Amniotic epithelial cell (primary cell): ENCODE measurements at places on chromosomes 11 and 22.
A peak's percentile ranks its signal among the peaks of the same experiment; 100 is the strongest.

GRCh38 chr11:1927026-1927847, 7.7 kb downstream of the TNNT3 start:
- no peak for DNase-seq

- DNase-seq = no peak
These were observed 21.0 kb upstream of the CFAP300 start for GRCh38 chr11:102026217-102026616.

DNA sequence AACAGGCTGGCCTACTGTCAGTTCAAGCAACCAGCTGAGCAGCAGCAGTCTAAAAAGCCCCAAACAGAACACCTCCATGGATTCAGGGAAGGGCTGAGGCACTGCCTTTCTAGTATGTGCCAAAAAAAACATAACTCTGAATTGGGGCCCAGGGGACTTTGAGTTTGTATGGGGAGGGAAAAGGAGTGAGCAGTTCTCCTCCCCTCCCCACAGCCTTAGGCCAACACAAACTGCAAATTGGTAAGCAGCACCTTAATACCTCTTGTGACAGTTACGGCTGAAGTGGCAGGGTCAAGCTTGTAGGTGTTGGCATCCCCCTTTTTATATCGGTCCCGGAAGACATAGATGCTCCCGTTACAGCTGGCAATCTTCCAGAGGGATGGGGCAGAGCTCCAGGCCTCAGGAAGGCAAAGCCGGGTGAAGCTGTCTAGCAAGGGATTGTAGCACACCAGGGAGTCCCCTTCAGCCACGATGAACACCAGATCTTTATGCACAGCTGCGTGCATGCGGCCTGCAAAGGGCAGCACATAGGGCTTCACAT, 6.0 kb downstream of the KBTBD4 start:
- no peak for DNase-seq

DNA sequence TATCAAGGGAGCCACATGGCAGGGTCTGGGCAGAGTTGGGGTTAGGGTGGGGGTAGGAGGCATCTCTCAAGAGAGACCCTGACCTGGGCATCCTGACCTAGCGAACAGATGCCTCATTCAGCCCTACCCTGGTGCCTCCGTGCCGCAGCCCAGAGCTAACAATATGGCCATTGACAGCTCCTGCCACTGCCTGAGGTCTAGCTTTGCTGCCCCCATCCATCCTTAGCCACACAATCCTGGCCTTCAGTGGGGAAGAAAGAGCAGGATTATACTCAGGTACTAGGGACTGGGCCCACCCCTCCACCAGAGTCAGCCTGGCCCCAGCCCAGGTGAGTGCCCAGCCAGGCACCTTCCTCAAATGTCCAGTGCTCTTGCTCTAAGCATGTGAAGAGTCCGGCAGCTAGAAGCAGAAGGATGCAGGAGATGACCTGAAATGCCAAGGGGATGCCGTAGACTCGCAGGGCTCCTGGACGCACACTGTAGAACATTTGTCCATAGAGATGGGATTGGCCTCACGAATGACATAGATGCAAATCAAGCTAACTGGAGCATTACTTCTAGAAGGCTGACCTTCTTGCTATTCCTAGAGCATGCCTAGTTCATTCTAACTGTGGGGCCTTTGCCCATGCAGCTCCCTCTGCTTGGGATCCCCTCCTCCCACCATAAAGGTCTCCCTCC, 13.3 kb upstream of the SERPINH1 start:
- no peak for DNase-seq

GRCh38 chr11:24949406-24949805, 452.6 kb downstream of the LUZP2 start:
- DNase-seq = no peak

DNA sequence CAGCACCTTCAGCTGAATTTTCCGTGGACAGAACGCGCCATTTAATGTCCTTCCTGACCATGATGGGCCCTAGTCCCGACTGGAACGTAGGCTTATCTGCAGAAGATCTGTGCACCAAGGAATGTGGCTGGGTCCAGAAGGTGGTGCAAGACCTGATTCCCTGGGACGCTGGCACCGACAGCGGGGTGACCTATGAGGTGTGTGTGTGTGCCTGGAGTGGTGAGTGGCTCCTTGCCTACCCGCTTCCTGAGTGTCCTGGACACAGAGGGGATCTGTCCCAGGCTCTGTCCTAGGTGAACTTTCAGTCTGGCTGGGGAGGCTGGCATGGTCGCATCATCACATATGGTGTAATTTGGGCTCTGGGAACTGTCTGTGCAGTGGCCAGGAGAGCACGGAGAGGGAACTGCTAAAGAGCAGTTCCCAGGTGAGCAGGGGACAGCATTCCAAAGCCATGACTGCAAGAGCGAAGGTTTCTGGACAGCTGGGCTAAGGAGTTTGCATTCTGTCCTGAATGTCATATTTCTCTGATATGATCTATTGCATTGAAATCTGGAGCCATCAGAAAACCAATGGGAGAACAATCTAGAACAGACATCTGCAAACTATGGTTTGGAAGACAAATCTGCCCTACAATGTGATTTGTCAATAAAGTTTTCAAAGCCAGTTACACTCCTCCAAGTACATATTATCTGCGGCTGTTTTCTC, 104.3 kb downstream of the RRAS2 start:
- no peak for DNase-seq

- peak; percentile 33 for DNase-seq
These were observed 249.4 kb downstream of the SBF2 start for GRCh38 chr11:10044618-10045017.

DNA sequence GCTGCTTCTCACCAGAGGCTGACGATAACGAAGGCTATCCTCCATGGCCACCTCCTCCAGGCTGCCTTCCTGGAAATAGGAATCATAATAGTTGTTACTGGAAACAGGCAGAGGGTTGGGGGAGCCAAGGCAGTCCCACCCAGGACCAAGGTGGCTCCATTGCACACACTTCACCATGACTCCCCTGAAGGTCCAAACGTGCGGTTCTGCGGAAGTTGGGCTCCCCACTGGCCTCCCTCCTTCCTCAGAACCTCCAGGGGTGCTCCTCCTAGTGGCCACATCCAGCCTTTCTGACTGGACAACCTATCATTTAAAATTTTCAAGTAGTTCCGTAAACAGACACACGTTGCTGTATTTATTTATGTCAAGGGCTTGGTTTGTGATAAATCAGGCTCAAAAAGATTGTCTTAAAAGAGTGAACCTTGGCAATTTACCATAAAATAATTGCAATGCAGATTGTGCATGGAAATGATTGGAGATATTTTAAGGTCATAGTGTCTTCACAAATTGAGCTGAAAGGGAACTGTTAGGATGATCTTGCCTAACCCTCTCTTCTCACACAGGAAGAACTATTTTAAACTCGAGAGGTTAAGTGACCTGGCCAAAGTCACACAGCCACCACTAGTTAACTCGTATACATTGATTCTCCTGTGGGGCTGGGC, 1.4 kb upstream of the TCN2 start:
- peak; percentile 47 for DNase-seq

GRCh38 chr11:75586395-75586794, 24.3 kb downstream of the SERPINH1 start:
- no peak for DNase-seq

DNA sequence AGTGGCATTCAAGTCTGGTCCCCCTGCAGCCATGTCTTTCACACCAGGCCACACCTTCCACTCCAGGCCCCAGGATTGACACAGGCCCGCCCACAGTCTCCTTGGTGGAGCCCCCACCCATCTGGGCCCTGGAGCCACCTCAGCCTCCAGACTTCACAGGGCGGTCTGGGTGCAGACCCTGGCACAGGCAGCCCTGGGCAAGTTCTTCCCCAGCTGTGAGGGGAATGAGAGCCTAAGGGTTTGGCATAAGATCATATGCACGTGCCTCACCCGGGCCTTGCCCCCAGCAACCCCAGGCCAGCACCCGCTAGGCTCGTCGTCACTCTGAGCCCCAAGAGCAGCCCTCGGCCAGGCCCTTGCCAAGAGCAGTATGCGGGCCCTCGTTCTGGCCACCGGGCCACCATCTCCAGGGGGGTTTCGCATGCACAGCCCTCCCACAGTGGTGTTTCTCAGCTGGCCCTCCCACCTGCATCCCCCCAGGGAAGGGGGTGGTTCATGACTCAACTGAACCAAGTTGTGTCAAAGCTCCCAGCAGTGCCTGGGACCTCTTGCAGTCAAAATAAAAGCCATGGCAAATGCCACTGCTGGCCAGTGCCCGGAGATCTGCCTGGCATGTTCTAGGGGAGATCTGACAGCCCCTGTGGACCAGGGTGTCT, 70.4 kb upstream of the KCNQ1OT1 start:
- DNase-seq = no peak

GRCh38 chr11:108685419-108686130, 20.7 kb downstream of the DDX10 start:
- no peak for DNase-seq

DNA sequence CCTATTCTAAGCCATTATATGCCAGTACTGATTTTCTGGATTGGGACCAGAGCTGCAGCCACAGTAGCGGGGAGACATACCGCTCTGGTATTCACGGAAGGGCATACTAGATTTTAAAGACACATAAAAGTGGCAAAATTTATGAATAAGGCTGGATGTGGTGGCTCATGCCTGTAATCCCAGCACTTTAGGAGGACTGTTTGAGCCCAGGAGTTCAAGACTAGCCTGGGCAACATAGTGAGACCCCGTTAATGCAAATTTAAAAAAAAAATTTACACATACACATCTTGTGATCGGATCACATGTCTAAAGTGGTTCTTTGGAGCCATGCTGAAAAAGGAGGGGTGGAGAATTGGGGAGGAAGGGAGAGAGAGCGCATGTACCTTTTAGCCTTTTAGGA, 9.0 kb downstream of the RPL27A start:
- no peak for DNase-seq

- DNase-seq = peak; percentile 90
These were observed 1564.8 kb upstream of the TENM4 start for GRCh38 chr11:81005595-81005994.

- DNase-seq = no peak
These were observed 485.8 kb upstream of the CADM1 start for GRCh38 chr11:115990004-115990447.

- DNase-seq = peak; percentile 99
These were observed 9.1 kb upstream of the SERHL2 start for GRCh38 chr22:42544686-42545085.

DNA sequence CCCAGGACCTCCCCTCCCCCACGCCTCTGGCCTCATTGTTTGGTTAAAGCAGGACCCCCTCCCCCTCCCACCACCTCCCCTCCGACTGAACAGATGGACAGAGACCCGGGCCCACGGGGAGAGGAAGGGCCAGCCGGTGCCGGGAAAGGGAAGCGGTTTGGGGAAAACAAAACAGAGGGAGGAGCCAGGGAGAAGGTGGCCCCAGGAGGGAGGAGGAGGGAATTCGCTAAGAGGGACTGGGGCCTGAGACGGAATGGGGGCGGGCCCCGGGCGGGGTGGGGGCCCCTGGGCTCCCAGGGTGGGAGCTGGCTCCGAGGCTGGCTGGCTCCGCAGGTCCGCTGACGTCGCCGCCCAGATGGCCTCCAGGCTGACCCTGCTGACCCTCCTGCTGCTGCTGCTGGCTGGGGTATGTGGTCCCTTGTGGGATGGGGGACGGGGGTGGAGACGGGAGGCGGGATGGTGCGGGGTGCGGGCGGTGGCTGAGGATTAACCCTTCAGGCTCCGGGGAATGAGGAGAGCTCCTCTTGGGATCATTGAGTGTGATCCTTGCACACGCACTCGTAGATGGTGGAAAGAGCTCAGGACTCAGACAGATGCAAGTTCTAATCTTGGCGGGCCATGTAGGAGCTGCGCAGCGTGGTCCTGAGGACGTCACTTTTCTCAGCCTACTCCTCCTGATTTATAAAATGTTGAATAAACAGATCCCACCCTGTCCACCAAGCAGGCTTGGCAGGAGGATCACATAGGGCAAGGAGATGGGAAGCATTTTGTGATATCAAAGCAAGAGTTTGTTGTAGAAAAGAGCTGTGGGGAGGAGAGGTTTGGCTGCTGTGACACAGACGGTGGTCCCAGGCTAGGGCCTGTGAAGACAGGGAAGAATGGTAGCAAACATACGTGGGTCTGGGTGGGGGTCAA, 688 bp downstream of the SERPING1 start:
- DNase-seq = peak; percentile 82
